Ovary (tissue), 10 donors: ENCODE measurements at places on chromosomes 1 and 21.

GRCh38 chr1:27885621-27886352, 13.4 kb downstream of the THEMIS2 start:
- no peak for DNase-seq

DNA sequence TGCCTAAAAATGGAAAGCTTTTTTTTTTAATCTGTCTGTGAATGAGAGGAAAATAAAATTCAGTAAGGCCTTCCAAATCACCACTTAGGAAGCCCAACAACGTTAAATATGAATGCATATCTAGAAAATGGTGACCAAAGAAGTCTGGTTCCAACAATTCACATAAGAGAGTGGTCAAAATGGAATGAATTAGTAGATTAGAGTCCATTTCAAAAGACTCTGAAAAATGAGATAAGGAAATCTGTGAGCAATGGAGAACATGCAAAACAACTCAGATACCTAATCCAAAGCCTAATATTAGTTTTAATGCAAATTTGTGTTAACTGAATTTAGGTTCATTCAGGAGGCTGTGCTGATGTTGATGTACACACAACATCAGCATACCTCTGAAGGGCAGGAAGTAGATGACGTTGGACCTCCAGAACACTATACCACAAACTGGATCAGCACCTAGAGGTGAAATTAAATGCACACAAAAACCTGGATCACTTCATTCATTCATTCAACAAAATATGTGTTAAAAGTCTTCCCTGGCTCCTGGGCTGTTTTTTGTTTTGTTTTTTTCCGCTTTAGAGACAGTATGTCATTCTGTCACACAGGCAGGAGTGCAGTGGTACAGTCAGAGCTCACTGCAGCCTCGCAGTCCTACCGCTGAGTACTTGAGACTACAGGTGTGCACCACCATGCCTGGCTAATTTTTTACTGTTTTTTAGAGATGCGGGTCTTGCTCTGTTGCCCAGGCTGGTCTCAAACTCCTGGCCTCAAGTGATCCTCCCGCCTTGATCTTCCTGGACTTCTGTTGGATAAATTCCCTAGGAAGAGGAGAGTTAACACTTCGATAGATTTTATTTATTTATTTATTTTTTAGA, 4.9 kb upstream of the BRWD1 start:
- no peak for DNase-seq

DNA sequence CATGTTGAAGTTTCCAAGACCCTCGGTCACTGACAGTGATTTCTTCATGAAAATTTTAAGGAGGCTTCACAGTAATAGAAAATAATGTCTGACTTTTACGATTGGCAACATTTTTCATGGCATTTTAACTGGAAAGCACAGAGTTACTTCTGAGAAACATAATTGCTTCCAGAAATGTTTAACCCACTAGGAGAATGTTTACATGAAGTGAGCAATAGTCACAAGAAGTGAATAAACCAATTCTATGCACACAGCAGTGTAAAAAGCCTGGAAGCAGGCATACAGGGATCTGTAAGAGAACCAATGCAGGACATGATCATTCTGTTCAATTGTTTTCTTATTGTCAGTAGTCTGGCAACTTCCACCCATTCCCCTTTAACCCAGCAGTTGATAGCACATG, 316.2 kb upstream of the CXADR start:
- DNase-seq: no peak

GRCh38 chr1:97767381-97767780, 153.5 kb downstream of the DPYD start:
- DNase-seq: no peak

DNA sequence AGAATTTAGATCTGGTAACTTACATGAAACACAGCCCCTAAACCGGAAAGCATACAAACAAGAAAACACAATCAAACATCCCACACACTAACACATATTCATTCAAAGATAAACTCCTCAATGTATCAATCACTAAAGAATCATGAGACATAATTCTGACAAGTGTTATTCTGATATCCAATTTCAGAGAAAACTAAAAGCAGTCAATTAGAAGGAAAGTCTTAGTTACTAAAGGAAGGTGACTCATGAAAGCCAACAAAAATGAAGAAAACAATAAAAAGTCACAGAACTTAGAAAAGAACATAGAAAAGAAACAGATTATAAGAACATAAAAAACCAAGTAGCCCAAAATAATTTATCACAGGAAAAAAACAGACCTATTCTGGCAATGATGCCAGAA, 57.2 kb downstream of the ZZZ3 start:
- no peak for DNase-seq

- no peak for DNase-seq
Measured at GRCh38 chr1:94709891-94710581, 110.1 kb upstream of the SLC44A3 start.

DNA sequence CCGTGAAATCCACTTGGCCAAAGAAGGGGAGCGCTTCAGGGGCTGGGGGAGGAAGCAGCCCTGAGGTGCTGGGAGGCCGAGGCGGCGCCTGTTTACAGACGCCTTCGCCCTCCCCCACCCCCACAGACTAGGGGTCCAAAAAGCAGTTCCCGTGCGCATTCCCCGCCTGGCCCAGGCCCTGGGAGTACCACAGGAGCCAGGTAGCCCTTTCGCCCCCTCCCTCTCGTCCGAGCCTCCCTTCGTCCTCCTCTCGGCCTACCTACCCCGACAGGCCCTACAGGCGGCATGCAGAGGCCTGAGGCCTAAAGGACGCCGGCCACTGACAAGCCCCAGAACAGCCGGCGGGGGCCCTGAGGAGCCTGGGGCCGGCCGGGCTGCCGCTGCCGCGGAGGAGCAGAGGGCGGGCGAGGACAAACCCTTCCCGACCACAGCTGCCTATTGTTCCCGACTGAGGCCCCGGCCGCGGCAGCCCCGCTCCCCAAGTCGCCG, 522 bp downstream of the RC3H1 start:
- peak; percentile 58 for DNase-seq

DNA sequence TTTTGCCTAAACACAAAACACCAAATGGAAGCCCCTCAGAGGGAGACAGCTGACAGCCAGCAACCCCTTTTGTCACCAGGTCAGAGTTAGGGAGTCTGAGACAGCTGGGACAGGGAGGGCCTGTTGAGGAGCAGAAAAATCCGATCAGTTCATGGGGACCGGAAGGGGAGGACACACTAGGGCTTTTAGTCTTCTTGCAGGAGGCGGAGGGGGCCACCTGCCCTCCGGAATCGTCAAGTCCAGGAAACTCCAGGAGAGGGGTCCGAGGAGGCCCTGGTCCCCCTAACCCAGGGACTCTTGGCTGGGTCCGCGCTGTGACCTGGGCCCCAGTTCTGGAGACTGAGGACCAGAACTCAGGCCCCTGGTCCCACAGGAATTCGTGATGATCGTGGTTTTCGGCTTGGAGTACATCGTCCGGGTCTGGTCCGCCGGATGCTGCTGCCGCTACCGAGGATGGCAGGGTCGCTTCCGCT, 34.2 kb downstream of the KCNQ4 start:
- DNase-seq: no peak

DNA sequence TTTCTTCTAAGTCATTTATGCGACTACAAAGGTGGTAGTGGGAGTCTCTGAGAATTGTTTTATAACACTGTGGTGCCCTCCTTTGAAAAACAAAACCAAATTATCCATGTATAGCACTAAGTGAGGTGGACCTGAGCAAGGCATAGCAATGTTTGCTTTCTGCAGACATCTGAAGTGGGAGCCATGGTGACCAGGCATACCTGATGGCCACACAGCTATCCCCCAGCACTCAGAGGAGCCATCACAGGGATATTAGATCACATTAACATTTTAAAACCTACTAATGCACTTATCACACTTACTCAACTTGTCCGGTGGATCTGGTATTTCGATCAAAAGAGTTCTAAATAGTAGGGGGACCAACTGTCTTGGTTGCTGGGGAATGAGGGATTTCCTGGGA, 24.8 kb upstream of the AVPR1B start:
- no peak for DNase-seq

DNA sequence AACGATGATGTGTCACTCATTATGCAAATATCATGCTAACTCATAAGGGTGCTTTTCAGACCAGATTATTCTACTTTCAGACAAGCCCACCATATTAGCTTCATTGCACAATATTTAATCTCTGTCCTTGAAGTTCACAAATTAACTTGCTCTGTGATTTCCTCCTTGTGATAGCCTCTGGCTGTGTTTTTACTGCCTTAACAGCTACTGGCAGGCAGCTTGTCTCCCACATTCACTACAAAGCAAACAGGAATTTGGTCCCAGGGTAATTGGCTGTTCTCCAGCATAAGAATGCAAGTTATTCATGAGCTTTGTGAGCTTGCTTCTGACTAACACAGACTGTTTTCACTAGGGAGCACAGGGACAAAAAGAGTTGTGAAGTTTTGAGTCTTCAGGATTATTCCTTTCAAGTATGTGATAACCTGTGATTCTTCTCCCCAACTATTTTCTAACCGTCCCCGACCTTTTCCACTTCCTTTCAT, 87.9 kb upstream of the HMCN1 start:
- DNase-seq: peak; percentile 15

GRCh38 chr1:14627608-14628489, 29.4 kb downstream of the KAZN start:
- DNase-seq: no peak

DNA sequence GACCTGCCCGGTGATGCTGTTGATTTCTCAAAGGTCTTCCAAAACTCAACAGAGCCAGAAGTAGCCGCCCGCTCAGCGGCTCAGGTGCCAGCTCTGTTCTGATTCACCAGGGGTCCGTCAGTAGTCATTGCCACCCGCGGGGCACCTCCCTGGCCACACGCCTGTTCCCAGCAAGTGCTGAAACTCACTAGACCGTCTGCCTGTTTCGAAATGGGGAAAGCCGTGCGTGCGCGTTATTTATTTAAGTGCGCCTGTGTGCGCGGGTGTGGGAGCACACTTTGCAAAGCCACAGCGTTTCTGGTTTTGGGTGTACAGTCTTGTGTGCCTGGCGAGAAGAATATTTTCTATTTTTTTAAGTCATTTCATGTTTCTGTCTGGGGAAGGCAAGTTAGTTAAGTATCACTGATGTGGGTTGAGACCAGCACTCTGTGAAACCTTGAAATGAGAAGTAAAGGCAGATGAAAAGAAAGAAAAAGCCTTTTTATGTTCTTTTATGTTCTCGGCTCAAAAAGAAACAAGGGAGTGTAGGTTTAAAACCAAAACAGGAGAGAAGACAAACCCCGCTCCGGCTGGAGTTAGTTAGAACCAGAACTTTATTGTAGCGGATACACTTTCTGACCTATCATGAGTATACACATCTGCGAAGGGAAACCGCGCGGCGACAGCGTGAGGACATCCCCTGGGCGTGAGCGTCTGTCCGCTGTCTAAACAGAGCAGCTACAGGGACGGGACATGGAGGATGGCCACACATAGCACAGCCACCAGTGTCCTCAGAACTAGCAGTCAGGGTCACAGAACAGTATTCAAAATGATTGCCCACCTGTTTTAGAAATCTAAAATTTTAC, 77.1 kb downstream of the PIK3CD start:
- no peak for DNase-seq

GRCh38 chr1:160607011-160607671, 27.8 kb upstream of the CD84 start:
- DNase-seq: no peak

DNA sequence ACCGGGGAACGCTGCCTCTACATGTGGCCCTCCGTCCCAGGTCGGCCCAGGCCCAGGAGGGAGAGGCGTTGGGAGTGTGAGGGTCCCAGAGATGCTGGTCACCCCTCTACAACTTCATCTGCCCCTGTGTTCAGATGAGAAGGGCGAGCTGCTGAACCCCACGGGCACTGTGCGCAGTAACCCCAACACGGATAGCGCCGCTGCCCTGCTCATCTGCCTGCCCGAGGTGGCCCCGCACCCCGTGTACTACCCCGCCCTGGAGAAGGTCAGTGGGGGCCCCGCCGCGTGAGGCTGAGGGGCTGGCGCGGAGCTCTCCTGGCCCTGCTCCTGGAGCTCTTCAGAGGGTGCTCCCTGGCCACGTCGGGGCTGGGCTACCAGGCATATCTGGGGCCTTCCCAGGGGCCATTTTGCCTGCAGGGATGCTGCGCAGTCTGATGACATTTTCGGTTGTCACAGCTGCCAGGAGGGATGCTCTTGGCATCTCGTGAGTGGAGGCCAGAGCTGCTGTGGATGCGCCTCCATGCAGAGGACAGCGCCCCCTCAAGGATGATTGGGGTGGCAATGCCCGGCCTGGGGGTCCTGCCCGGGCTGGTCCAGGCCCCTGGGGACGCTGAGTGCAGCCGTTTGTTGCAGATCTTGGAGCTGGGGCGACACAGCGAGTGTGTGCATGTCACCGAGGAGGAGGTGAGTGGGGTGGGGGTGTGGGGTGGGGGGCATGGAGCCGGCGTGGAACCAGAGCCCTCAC, 68.6 kb downstream of the PIK3CD start:
- DNase-seq: no peak

DNA sequence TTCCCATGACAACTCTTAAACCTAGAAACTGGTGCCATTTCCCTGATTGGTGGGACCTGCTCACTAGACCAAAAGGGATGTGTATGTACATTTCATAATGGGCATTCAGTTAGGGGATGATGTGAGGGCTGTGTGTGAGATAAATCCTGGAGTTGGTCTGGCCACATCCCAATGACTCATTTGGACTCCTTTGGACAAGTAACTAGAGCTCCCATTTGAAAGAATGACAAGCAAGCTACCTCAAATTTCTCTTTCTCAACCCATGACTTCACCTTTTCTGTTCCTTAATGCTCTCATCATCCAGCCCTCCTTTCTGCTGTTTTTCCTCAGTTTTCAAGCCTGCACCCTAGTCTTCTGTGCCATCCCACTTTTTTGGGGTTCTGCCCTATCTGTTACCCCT, 27.9 kb downstream of the EBNA1BP2 start:
- no peak for DNase-seq

GRCh38 chr21:31117128-31117916, 79.0 kb upstream of the KRTAP19-8 start:
- no peak for DNase-seq

- no peak for DNase-seq
Measured at GRCh38 chr1:37901191-37901892, 42.0 kb upstream of the MTF1 start.

DNA sequence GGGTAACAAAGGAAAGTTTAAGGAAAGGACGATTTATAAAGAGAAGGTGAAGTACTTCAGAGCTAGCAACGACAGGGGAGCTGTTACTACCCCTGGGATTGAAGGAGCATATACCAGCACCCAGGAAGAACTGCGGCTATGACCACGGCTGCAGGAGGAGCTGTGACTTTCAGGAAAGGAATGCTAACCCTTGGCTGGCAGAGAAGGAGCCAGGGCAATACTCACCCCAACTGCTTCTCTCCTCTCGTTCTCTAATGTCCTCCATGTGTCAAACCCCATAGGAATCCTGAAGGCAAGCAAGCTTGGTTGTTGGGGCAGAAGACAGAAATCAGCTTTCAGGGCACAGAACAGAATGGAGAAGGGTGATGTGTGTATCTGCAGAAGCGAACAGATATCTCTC, 120.5 kb downstream of the TMEM53 start:
- no peak for DNase-seq

DNA sequence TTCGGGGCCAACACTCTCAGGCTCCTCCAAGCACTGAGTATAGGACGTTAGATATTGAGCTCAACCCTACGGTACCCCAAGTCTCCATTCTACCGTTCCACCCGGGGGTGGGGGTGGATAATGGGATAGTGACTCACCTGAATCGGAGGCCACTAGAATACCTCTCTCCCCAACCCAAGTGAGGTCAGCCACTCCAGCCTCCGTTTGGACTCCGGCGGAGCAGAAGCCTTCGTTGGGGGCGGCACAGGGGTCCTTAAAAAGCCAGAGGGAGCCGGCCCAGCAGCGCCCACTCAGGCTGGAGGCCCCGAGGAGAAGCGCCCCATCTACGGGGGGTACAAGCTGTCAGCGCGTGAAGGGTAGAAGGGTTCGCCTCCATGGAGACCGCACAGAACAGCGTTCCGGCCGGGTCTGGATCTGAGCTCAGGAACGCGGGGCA, 556 bp downstream of the WDR77 start:
- no peak for DNase-seq
